ENCODE measurements at places on chromosomes 16 and 17. TPM values are rescaled to one million over a fixed set of nuclear protein-coding genes. Genes with fewer than 3 reads are reported as not detected.

The CLEC18A gene
- 0.19 TPM for total RNA-seq

The TERB1 gene
- 0.17 TPM for total RNA-seq

The OVCA2 gene
- total RNA-seq = 21.9 TPM

The PIK3R5 gene
- 1.5 TPM for total RNA-seq

The ITGAL gene
- total RNA-seq = 140 TPM

The ABCC3 gene
- not detected for total RNA-seq

- DNase-seq = no peak
Measured at GRCh38 chr17:49573510-49574322, 2.0 kb upstream of the NXPH3 start.

- DNase-seq = no peak
Measured at GRCh38 chr16:69318911-69319289, 7.8 kb downstream of the VPS4A start.

DNA sequence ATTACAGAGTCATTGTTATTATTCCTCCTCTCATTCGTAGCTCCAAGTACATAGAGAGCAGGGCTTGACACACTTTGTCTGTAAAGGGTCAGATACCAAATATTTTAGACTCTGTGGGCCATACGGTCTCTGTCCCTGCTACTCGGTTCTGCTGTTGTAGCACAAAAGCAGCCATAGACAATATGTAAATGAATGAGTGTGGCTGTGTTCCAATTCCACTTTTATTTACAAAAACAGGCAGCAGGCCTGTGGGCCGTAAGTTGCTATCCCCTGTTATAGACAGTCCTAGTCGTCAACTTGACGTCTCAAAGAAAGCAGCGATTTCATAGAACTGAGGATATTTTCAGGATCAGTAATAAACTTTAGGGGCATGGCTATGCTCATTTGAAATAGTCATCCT, 161.6 kb downstream of the MSI2 start:
- no peak for DNase-seq

- DNase-seq = no peak
Measured at GRCh38 chr17:47232465-47232864, 21.2 kb upstream of the ITGB3 start.

- no peak for DNase-seq
Measured at GRCh38 chr17:66737524-66737923, 97.4 kb upstream of the CACNG5 start.

DNA sequence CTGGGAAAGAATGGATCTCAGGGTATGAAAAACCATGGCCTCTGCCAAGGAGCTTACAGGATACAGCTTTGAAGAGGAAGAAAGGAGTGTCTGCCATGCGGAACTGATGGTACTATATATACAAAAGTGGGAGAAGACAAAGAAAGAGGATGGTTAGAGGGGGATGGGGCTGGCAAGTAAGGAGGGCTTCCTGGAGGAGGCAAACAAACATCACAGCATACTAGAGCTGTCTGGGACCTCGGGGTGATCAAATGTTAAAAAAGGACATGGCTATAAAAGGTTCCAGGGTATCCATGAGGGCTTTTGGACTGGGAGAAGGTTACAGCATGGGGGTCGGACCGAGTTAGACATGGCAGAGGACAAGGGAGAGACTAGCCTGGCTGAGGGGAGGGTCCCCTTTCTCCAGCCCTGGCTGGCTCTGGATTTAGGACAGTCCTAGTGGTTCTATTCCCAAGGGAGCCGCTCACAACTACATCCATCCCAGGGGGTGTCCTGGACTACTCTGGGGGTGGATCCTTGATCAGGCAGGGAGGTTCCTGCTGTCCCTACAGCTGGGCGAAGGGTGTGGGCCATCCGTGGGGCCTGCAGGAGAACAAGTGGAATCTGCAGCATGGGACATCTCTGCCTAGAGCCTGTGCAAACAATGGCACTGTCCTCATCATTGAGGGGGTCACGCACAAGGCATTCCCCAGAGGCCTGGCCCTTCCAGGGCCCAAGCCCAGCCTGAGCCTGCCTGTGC, 12.2 kb downstream of the WNT9B start:
- DNase-seq = no peak

GRCh38 chr17:4270736-4271135, 7.0 kb upstream of the ANKFY1 start:
- DNase-seq = no peak

- no peak for DNase-seq
Measured at GRCh38 chr17:74545843-74546230, at the start of gene CD300C. TSS of gene CD300C (minus strand) at chr17:74546115. CDS start at chr17:74545782, 333 bp downstream.

- DNase-seq = peak; percentile 21
Measured at GRCh38 chr16:3503523-3503922, 2.7 kb downstream of the CLUAP1 start.

Data from OCI-LY7 (cell line).